Stimulated activated CD8-positive, alpha-beta memory T cell treated with anti-CD3 and anti-CD28 coated beads, Interleukin-15, amount 100 ng/mL, for 1 hour (primary cell): ENCODE measurements at places on chromosomes 11 and 22.

DNA sequence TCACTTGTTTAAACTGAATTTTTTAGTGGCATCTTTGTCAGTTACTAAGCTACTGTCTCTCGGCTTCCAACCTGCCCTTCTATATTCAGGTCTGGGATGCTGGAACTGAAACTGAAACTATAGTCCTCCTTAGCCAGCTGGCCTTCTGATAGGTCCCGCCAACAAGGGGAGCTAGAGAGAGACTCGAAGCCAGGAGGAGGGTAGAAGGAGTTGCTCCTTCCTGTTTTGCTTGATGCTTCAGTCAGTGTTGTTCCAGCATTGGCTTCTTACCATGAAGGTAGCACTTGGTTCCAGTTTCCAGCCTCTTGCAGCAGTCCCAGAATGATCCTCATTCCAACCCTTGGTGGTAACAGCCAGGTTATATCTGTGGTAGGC is 32.9 kb upstream of the HORMAD2 start:
- no peak for DNase-seq

DNA sequence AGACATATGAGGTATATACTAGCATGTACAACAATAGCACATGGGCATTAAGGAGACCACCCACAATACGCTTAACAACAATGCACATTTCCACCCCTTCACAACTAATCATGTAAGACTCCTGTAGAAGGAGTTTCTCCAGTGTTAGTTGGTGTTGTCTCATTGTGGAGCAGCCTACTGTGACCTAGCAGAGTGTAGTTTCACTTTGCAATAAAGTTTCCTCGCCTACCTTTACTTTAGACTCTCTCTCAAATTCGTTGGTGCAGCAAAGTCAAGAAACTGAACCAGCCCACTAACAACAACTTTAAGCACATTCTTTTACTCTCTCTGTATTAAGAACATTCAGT is 863.6 kb downstream of the FAM181B start:
- DNase-seq: no peak

DNA sequence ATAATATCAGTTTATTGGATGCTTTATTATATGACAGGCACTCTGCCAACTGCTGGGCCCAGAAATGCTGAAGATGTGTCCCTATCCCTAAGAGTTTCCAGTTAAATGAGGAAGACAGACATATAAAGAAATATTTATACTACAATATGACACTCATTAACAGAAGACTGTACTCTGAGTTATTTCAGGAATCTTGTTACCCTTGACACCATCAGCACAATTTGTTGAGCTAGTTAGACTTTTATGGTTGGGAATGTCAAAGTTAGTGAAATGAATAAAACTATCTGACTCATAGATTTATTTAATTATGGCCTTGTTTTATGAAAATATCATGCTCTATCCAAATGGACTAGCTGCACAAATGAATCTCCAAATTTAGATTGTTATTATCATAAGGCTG is 25.6 kb upstream of the MSANTD4 start:
- DNase-seq: no peak

DNA sequence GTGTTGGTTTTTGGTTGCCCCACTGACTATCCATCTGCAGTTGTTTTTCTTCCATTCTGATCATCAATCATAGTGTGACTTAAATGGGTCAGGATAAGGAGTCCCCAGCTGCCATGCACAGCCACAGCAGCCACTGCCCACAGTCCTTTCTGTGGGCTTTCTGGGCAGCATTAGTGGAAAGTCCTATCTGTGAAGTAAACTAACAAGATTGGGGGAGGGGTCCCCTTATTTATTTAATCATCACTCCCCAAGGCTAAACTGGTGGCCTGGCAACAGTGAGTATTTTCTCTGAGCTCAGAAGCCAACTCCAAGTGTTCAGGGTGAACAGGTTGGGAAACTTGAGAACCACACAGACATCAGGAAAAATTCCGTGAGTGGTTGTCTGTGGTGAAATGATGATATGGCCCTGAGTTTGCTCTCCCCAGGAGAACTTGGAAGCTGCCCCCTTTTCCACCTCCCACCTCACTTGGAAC is 145.0 kb downstream of the CCDC34 start:
- DNase-seq: no peak

GRCh38 chr11:36365907-36366306 is 69.8 kb downstream of the PRR5L start:
- DNase-seq: no peak

GRCh38 chr22:44680481-44680894 is 21.5 kb upstream of the PRR5 start:
- no peak for DNase-seq

GRCh38 chr22:19430890-19431541 is 517 bp downstream of the HIRA start:
- no peak for DNase-seq

GRCh38 chr11:83681031-83681781 is 395.0 kb upstream of the CCDC90B start:
- DNase-seq: no peak

- DNase-seq: no peak
Observed at GRCh38 chr11:19921976-19922688, 209.5 kb downstream of the NAV2 start.

- no peak for DNase-seq
Observed at GRCh38 chr11:45930031-45930794, 7.8 kb downstream of the LARGE2 start.

GRCh38 chr22:25722626-25723025 is 19.4 kb upstream of the MYO18B start:
- no peak for DNase-seq

DNA sequence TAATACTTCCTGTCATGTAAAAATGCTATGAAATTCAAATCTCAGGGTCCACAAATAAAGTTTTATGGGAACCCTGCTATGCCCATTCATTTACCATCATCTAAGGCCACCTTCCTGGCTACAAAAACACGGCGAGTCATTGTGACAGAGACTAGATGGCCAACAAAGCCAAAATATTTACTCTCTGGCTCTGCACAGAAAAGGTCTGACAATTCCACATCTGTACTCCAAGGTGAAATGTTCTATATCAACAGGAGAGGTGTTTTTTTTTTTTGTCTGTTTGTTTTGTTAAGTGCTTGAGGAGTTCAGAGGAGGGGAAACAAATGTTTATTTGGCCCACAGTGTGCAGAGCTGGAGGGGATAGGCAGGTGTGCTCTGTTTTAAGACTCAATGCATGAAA is 18.6 kb upstream of the TMA7B start:
- DNase-seq: no peak
